ENCODE measurements at places on chromosomes 2 and 18. TPM values are rescaled to one million over a fixed set of nuclear protein-coding genes. Genes with fewer than 3 reads are reported as not detected.

Gene PLEK
- 0.13 TPM for total RNA-seq

Gene LYG2
- not detected for total RNA-seq

Gene GPR45
- total RNA-seq = not detected

Gene ABHD1
- total RNA-seq = 0.46 TPM

Gene FKBP7
- 1.8 TPM for total RNA-seq

Gene TMEM214
- total RNA-seq = 77.8 TPM

Gene PRKAG3
- total RNA-seq = not detected

Gene DCC
- not detected for total RNA-seq

Gene ACOXL
- total RNA-seq = 4.9 TPM

Gene ACP1
- 90.9 TPM for total RNA-seq

Gene OTOS
- not detected for total RNA-seq

Gene REG1B
- total RNA-seq = 2.0 TPM

Gene ATOH8
- total RNA-seq = 3.8 TPM

Gene DPP10
- total RNA-seq = not detected

Gene TGFA
- 1.7 TPM for total RNA-seq

Gene UGT1A10
- not detected for total RNA-seq

GRCh38 chr18:44518666-44519065 lies 162.0 kb upstream of the SETBP1 start:
- H3K36me3 ChIP-seq = no peaks in the 10 kb centered on the region
- H3K27me3 ChIP-seq = no peaks in the 10 kb centered on the region
- H3K27ac ChIP-seq = no peak overlapping the region
- DNase-seq = no peak
- H3K4me1 ChIP-seq = no peaks in the 10 kb centered on the region
- no peak overlapping the region for H3K4me3 ChIP-seq

- no peak overlapping the region for H3K4me3 ChIP-seq
- H3K36me3 ChIP-seq = no peaks in the 10 kb centered on the region
- H3K4me1 ChIP-seq = no peaks in the 10 kb centered on the region
- no peak for DNase-seq
- H3K27ac ChIP-seq = no peak overlapping the region
- no peaks in the 10 kb centered on the region for H3K27me3 ChIP-seq
Observed at GRCh38 chr2:143498496-143498895, 369.3 kb downstream of the ARHGAP15 start.

DNA sequence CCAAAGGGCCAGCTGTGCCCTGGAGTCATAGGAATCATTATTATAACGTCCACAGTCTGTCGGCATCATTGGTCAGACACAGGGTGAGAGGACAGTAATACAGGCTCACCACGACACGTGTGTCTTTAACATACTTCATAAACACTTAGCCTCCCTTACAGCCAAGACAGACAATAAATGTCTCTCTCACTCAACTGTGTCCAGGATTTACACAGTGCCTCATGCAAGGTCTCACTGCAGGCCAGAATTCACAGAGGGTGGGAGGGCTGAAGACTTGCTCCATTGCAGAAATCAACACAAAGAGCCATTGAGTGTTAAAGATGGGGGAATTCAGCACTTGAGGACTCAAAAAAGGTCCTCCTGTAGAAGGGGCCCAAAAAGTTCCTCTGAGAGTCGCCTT lies 210.5 kb downstream of the BCL2 start:
- H3K27me3 ChIP-seq = no peaks in the 10 kb centered on the region
- no peak for DNase-seq
- no peak overlapping the region for H3K4me3 ChIP-seq
- no peak overlapping the region for H3K27ac ChIP-seq
- no peaks in the 10 kb centered on the region for H3K36me3 ChIP-seq

- no peak for DNase-seq
- no peak overlapping the region for H3K27ac ChIP-seq
- H3K36me3 ChIP-seq = no peaks in the 10 kb centered on the region
Observed at GRCh38 chr2:226600802-226601201, 198.8 kb downstream of the IRS1 start.

GRCh38 chr2:50765146-50765545 lies 266.8 kb downstream of the NRXN1 start:
- DNase-seq = no peak
- no peak overlapping the region for H3K4me3 ChIP-seq
- no peak overlapping the region for H3K27ac ChIP-seq
- no peaks in the 10 kb centered on the region for H3K4me1 ChIP-seq

- no peak overlapping the region for H3K27ac ChIP-seq
- no peak overlapping the region for H3K4me3 ChIP-seq
- no peaks in the 10 kb centered on the region for H3K4me1 ChIP-seq
- no peaks in the 10 kb centered on the region for H3K27me3 ChIP-seq
Observed at GRCh38 chr2:67616749-67617148, 219.6 kb downstream of the ETAA1 start.

- no peak overlapping the region for H3K4me3 ChIP-seq
- H3K36me3 ChIP-seq = no peaks in the 10 kb centered on the region
- H3K4me1 ChIP-seq = no peaks in the 10 kb centered on the region
- no peak for DNase-seq
- no peaks in the 10 kb centered on the region for H3K27me3 ChIP-seq
- H3K27ac ChIP-seq = no peak overlapping the region
Observed at GRCh38 chr2:219929835-219930234, 302.4 kb downstream of the SLC4A3 start.

DNA sequence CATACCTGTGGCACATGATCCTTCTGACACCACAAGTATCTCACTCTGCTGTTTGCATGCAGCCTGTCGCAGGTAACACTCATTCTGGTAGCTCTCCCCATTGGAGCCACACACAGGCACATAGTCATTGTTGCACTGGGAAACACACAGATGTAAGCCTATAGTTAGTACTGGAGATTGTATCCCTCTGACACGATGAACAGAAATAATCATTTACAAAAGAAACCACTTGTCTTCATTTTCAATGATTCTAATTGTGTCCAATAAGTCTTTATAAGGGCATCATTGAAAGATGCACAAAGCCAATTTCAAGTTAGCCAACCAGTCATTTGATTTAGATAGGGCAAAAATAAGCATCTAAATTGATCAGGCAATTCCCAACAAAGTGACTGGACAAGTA lies 10.4 kb downstream of the TMEFF2 start:
- H3K4me3 ChIP-seq = no peak overlapping the region
- H3K4me1 ChIP-seq = no peaks in the 10 kb centered on the region
- DNase-seq = no peak
- H3K36me3 ChIP-seq = no peaks in the 10 kb centered on the region

GRCh38 chr2:98127229-98127989 lies 40.4 kb downstream of the VWA3B start:
- H3K27ac ChIP-seq = no peak overlapping the region
- DNase-seq = no peak
- H3K27me3 ChIP-seq = peaks cover 42% of the 10 kb centered on the region
- H3K4me3 ChIP-seq = no peak overlapping the region
- no peaks in the 10 kb centered on the region for H3K4me1 ChIP-seq
- H3K36me3 ChIP-seq = no peaks in the 10 kb centered on the region

- no peak overlapping the region for H3K4me3 ChIP-seq
- no peaks in the 10 kb centered on the region for H3K27me3 ChIP-seq
- peaks cover 2% of the 10 kb centered on the region for H3K36me3 ChIP-seq
- H3K4me1 ChIP-seq = peaks cover 4% of the 10 kb centered on the region
- no peak overlapping the region for H3K27ac ChIP-seq
Observed at GRCh38 chr18:59906203-59906602, 6.4 kb downstream of the PMAIP1 start.

GRCh38 chr2:64593035-64593655 lies 60.6 kb downstream of the SERTAD2 start:
- H3K27me3 ChIP-seq = no peaks in the 10 kb centered on the region
- no peak for DNase-seq
- H3K4me1 ChIP-seq = no peaks in the 10 kb centered on the region
- H3K27ac ChIP-seq = no peak overlapping the region

- no peak overlapping the region for H3K27ac ChIP-seq
- no peaks in the 10 kb centered on the region for H3K36me3 ChIP-seq
- H3K4me3 ChIP-seq = no peak overlapping the region
Observed at GRCh38 chr2:201880579-201880978, 74.2 kb downstream of the CDK15 start.

DNA sequence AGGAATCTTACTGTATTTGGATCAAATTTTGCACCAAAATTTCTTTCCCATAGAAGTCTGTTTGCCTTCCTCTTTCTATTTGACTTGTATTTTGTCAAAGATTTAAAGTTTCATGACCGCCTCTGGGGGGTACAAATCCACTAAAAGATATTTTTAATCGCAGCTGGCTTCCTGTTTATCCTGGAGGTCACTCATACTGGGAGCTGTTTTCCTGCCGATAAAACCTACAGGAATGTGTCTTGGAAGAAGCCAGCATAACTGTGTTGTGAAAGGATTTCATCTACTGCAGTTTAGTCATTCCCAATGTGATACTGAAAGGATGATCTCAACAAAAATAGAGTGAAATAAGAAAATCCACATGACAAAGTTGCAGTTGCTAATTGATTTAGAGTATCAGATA lies 184.0 kb downstream of the RIT2 start:
- H3K27me3 ChIP-seq = no peaks in the 10 kb centered on the region
- no peak for DNase-seq
- no peaks in the 10 kb centered on the region for H3K4me1 ChIP-seq
- no peaks in the 10 kb centered on the region for H3K36me3 ChIP-seq
- no peak overlapping the region for H3K27ac ChIP-seq

DNA sequence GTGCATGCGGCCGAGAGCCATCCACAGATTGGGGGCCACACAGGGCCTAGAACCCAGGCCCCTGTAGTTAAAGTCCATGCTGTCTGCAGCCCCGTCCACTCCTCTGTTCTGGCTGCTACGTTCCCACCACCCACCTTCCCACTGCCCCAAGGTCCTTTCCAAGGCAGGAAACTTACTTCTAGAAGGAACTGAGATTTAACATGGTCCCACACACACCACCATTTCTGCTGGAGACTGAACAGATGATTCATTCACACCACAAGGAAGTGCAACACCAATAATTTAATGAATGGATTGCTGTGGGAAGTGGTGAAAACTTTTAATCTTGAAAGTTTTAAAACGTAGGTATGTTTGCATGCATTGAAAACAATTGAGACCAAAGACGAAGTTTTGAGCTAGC lies 95.2 kb downstream of the LBH start:
- no peaks in the 10 kb centered on the region for H3K36me3 ChIP-seq
- no peak overlapping the region for H3K27ac ChIP-seq
- H3K4me3 ChIP-seq = no peak overlapping the region
- no peaks in the 10 kb centered on the region for H3K4me1 ChIP-seq
- DNase-seq = no peak
- no peaks in the 10 kb centered on the region for H3K27me3 ChIP-seq

DNA sequence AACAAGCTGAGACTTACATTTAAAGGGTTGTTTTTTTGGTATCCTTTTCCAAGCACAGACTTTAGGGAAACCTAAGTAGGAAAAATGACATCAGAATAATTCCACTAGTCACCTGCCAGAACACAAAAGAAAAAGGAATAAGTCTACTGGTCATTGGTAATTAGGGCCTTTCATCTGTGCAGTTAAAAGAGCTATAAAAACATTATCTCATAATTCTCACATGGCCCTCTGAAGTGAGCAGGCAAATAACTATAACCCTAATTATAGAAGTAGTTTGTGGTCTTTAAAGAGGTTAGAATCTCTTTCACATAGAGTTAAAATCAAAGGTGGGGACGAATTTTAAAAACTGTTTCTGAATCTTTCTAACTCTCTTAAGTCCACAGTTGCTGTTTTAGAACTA lies 111.1 kb upstream of the B3GNT2 start:
- H3K4me3 ChIP-seq = no peak overlapping the region
- H3K27me3 ChIP-seq = no peaks in the 10 kb centered on the region
- H3K36me3 ChIP-seq = no peaks in the 10 kb centered on the region
- no peak for DNase-seq

DNA sequence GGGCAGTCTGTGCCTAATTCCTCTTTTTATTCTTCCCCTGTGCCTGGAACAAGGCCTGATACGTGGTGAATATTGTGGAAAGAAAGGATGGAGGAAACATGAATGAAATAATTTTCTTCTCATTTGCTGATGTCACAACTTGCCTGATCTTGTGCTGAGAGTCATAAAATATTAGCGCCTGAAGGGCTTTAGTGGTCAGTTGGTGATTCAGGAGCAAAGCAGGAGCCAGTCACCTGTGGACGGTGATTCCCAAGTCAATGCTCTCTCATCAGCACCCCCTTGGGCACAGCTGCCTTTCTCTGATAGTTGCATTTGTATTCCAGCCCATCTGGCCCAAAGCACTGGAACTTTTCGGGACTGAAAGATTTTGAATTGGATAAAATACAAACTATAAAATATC lies 502.6 kb upstream of the RAB12 start:
- no peaks in the 10 kb centered on the region for H3K36me3 ChIP-seq
- H3K27ac ChIP-seq = no peak overlapping the region
- H3K4me3 ChIP-seq = no peak overlapping the region
- H3K4me1 ChIP-seq = no peaks in the 10 kb centered on the region
- no peak for DNase-seq

DNA sequence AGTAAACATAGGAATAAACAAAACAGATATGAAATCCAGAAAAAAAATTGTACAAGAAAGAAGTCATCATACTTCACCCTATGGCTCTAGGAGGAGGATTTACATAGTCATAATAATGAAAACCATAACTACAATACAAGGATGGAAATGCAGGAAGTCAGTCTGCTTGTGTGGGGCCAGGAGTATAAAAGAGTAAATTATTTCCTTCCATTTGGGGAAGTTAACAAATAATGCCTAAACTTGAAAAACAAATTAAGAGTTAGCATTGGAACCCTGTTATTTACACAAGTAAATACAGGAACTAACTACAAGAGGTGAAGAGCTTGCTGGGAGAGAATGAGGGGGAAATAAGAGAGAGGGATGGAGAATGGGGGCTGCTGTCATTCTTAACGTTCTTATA lies 15.4 kb downstream of the TMEM163 start:
- no peaks in the 10 kb centered on the region for H3K36me3 ChIP-seq
- no peak overlapping the region for H3K27ac ChIP-seq
- H3K27me3 ChIP-seq = peaks cover 7% of the 10 kb centered on the region
- no peak overlapping the region for H3K4me3 ChIP-seq

GRCh38 chr2:223383315-223383714 lies 218.8 kb downstream of the SCG2 start:
- no peaks in the 10 kb centered on the region for H3K4me1 ChIP-seq
- DNase-seq = no peak
- no peak overlapping the region for H3K4me3 ChIP-seq
- H3K36me3 ChIP-seq = no peaks in the 10 kb centered on the region

DNA sequence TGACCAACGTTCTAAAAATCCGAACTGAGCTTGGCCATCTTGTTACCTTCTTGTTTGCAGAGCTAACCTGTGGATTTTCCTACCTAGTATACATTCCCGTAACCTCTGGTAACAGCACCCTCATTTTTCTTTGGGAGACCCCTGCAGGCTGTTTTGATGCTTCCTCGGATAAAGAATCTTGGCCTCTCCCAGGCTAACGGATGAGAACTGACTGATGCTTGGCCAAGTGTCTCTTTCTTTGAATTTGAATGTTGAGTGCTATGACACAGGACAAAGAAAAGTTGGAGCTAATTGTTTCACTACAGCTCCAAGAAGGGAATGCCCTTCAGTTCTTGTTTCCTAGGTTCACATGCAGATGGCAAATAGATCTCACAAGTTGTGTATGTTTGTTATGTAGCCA lies 19.3 kb upstream of the CAVIN2 start:
- H3K4me3 ChIP-seq = no peak overlapping the region
- H3K4me1 ChIP-seq = peaks cover 7% of the 10 kb centered on the region
- no peaks in the 10 kb centered on the region for H3K36me3 ChIP-seq

GRCh38 chr2:217909156-217909820 lies 93.5 kb downstream of the TNS1 start:
- no peak overlapping the region for H3K27ac ChIP-seq
- DNase-seq = no peak
- no peak overlapping the region for H3K4me3 ChIP-seq
- H3K27me3 ChIP-seq = peaks cover 2% of the 10 kb centered on the region
- H3K4me1 ChIP-seq = no peaks in the 10 kb centered on the region

GRCh38 chr2:205496772-205497171 lies 185.5 kb upstream of the NRP2 start:
- H3K27me3 ChIP-seq = no peaks in the 10 kb centered on the region
- no peak overlapping the region for H3K27ac ChIP-seq
- no peak for DNase-seq
- H3K4me3 ChIP-seq = no peak overlapping the region
- H3K36me3 ChIP-seq = no peaks in the 10 kb centered on the region
